Breast epithelium (tissue), 4 donors: ENCODE measurements at places on chromosomes 4 and X. TPM values are rescaled to one million over a fixed set of nuclear protein-coding genes. Genes with fewer than 3 reads are reported as not detected.

GRCh38 chrX:40871385-40872082, 136.2 kb upstream of the MED14 start:
- no peak for DNase-seq

- DNase-seq = no peak
Measured at GRCh38 chr4:123836851-123837595, 440.4 kb downstream of the SPRY1 start.

GRCh38 chr4:132593717-132594400, 555.2 kb upstream of the PCDH10 start:
- DNase-seq = no peak

The SSX4 gene
- not detected for total RNA-seq

DNA sequence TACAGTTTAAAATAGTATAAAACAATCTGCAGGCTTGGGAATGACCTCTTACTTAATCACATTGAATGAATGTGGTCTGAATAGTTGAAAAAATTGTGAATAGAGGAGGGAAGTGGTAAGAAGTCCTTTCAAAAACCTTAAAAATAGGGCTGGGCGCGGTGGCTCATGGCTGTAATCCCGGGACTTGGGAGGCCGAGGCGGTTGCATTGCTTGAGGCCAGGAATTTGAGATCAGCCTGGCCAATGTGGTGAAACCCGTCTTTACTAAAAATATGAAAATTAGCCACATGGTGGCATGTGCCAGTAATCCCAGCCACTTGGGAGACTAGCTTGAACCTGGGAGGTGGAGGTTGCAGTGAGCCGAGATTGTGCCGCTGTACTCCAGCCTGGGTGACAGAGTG, 36.5 kb downstream of the HERC3 start:
- DNase-seq = no peak

DNA sequence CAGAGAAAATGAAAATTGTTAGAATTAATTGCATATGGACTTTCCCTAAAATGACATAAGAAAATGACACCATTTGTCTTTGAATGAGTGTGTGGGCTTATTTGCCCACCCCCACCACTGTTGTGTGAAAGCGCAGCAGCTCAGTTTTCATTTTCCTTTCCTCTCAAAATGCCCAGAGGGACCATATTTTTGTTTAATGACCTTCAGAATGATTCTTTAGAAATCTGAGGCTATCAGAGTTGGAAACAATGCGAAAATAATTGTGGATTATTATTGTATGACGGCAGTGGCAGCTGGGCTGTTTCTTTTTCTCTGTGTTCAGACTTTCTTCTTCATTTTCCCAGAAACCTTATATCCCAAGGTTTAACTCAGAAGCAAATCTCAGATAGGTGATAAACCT, 44.6 kb upstream of the TEX13A start:
- no peak for DNase-seq

DNA sequence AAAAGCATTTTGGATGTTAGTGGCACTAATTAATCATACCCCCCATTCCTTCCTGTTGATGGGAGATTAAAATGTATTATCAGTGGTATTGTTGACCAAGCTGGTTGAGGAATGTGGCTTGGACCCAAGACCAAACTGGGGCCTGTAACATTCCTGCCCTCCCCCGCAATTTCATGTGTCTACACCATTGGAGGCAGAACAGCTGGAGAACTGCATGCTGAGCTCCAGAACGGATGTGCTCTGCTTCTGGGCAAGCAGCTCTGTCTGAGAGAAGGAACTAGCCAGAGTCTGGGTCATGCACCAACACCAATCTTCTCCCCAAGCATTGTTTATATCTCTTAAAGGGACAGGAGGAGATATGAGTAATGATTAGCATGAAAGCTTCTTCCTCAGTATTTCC, 185.5 kb downstream of the CEP135 start:
- DNase-seq = no peak

DNA sequence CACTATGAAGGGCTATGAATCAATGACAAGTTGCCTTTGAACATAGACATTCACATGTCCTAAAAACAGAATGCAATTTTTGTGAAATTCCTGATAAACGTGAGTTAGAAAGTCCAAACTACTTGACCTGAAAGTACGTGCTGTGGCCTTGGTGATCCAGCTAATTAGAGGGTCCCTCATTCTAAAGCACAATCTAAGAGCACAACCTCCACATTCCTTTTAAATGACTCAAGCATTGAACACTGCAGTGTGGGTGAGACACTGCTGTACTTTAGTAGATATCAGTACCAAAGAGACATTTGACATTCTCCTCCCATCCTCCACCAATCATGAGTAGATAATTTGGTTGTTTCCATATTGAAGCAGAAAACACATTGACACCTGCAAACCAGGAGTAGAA, 73.5 kb downstream of the FAM47B start:
- DNase-seq = no peak

The NKRF gene
- 8.5 TPM for total RNA-seq

DNA sequence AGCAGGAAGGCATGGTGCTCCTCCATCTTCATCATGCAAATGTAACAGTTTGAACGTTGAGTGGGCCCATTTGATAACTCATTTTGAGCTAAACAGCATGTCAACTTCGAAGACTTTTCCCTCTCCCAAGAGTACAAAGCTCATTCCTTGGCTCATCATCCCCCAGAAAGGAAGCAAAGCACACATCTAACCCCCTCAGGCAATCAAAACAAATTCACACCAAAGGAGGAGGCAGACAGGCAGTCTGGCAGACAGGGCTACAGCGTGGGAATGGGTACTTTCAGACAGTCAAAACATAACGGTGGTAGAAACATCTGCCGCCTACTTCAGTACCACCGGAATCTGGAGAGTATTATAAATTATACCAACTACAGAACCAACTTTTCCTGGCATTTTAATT, 81.7 kb downstream of the PCDH19 start:
- no peak for DNase-seq

The FAM47A gene
- not detected for total RNA-seq

DNA sequence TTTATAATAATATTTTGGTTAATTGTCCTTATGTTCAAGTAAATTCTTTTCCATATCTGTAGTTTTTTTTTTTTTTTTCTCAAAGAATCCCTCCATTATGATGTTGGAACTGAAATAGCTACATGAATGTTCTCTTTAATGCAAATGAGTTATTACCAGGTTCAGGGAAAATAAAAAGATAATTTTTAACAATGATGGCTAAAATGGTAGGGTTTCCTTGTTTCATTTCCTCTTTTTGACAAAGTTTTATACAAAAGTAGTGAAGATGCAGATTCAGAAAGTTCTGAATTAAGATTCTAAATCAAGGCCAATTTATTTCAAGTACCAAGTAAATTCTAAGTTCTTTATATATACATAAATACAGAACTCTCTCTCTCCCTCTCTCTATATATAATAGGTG, 779.0 kb upstream of the INTU start:
- DNase-seq = no peak

DNA sequence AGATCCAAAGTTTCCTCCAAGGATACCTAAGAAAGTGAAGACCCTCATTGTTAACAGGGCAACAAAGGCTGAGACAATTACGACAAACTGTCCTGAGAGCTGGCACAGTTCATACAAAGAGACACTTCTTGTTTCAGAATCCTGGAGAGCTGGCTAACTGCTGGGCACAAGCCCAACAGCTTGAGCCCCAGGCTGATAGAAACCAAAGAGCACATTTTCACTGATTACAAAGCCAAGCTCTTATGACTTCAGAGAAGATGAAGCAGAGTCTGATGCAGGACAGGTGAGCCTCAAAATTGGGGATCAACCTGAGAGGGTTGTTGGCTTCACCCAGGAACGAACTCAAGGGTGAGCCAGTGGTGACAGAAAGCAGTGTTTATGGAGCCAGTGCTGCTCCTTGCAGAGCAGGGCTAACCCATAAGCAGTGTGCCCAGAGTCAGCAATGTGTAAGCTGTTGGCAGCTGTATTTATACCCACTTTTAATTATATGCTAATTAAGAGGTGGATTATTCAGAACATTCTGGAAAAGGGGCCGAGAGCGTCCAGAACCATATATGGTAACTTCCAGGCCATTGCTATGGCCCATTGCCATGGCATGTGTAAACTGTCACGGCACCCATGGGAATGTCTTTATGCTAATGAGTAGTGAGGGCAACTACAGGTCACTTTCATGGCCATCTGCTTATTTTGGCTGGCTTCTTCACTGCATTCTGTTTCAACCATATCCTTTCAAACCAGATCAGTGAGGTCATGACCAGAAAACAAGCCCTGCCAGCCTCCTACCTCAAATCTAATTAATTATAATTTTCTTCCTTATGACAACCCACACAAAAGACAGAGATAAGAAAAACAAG, 183.7 kb downstream of the EVC2 start:
- peak; percentile 60 for DNase-seq

The PPBP gene
- total RNA-seq = 1.3 TPM

DNA sequence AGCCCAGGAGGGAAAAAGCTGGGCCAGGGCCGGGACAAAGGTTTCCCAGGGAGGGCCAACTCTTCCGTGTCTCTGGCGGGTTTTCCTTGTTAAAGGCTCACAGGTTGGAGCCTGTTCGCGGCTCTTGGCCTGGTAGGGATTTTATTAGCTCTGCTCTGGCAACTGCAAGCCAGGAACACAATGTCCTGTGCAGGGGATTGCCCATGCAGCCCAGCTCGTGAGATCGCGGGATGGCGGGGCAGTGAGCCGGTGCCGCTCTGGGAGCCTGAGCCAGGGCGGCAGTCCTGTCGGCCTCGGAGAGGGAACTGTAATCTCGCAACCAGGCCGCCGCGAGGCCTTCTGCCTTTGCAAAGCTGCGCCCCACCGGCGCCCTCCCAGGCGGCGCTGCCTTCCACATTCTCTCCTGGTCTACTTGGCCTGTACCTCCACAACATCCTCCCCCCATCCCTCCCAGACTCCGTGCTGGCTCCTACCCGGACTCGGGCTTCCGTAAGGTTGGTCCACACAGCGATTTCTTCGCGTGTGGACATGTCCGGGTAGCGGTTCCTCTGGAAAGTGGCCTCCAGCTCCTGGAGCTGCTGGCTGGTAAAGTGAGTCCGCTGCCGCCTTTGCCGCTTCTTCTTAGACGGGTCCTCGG, 2.1 kb downstream of the PITX2 start:
- DNase-seq = no peak

The CFAP99 gene
- 0.15 TPM for total RNA-seq

DNA sequence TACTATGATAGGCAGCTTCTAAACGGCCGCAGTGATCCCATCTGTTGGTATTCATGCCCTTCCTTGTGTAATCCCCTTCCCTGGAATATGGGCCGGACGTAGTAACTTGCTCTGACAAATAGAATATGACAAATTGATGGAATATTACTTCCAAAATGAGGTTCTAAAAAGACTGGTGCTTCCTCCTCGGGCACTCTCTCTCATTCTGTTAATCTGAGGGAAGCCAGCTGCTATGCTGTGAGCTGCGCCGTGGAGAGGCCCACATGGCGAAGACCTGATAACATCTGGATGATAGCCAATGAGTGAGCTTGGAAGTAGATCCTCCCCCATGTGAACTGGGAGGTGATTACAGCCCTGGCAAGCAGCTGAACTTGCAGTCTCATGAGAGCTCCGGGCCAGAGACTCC, 27.2 kb upstream of the SLC25A4 start:
- no peak for DNase-seq

GRCh38 chrX:68699960-68700746, 52.7 kb downstream of the STARD8 start:
- no peak for DNase-seq
